Motor neuron (in vitro differentiated cells): ENCODE measurements at places on chromosomes 4 and X. TPM values are rescaled to one million over a fixed set of nuclear protein-coding genes. Genes with fewer than 3 reads are reported as not detected.

SCML2 gene
- total RNA-seq, result 8.0 and 8.1 TPM in 2 replicates

ZAR1 gene
- not detected in 2 replicates for total RNA-seq

GPRASP3 gene
- total RNA-seq, result 9.4 and 9.8 TPM in 2 replicates

RAI2 gene
- total RNA-seq, result 0.27 TPM in 1 of 2 replicates, not detected in the other

CT45A3 gene
- total RNA-seq, result not detected in 2 replicates

SEC24B gene
- total RNA-seq, result 17.3 and 19.2 TPM in 2 replicates

DNA sequence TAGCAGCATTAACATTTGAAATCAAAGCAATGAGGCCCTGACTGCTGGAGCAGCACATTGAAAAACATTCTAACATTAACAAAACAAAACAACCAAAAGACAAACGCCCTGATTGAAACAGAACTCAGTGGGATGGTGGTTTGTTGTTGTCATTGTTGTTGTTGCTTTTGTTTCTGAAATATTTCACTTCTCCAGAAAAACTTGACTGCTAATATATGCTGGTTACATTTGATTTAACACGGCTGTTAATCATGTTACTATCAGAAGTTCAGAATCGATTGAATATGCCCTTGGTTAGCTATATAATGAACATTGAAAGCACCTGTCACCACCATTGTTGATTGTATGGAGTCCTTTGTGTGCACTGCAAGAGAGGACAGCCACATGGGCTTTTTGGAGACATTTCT, 790.4 kb upstream of the GALNTL6 start:
- ATAC-seq, result no peak

DNA sequence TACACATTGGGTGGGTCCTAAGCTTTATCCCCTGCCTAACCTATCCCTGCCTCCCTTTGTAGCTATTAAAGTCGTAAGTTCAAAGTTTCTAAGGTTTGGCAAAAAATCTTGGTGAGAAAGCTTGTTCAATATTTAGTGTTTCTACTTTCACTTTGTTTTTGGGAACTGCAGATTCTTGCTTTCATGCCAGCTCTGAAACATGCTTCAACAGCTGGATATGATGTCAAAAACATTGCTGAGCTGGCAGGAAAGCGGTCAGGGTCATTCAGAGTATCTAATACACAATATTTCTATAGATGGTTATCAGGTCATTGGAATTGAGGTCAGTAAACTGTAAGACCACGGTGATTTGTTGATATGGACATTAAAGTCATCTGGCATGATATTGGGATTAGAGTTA, 19.7 kb downstream of the CENPI start:
- no peak for ATAC-seq

GRCh38 chr4:22680065-22680642, 12.6 kb upstream of the GBA3 start:
- ATAC-seq, result peak; percentile 75

DNA sequence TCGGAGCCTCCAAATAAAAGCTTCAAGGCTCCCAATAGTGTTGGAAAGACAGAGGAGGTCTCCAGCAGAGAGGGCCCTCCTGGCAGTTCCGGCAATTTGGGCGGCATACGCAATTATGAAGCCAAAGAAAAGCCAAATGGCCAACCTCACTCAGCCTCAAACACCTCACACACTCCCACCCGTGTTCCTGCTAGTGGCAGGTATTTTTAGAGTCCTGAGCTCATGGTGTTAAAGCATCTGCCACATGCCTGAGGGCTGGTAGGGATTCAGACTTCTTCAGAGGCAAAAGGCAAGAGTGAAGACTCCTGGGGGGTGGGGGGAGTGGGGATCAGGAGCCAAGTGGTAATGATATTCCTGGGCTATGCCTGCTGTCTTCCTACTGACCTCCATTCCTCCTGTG, 7.4 kb downstream of the RAB33A start:
- ATAC-seq, result no peak

DNA sequence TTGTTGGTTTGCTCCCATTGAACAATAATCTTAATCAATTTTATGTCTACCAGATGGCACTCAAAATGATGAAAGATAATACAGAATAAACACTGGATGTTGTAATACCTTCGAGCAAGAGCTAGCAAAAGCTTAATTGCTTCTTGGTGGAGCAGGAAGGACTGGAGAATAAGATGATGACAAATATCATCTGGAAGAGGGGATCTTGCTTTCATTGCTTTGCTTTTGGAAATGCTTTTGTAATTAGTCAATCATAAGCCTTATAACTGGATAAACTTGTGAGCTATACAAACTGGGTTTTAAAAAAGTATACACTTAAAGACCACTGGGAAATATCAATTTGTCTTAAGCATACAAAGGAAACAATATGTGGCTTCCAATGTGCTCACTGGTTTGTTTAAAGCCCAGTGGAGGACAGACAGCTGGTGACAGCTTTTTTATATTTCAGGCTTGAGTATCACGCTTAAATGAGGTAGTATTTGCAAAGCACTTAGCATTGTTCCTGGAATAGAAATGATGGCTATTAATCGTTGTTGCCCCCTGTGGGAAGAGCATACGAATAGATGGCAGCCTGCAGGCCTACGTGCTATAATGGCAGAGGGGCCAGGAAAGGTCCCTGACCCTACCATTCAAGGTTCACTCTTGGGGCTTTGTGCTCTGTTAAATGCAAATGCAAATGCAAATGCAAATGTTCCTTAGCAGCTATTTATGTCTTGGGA, 61.2 kb downstream of the TMEM150C start:
- ATAC-seq, result peak; percentile 86

DNA sequence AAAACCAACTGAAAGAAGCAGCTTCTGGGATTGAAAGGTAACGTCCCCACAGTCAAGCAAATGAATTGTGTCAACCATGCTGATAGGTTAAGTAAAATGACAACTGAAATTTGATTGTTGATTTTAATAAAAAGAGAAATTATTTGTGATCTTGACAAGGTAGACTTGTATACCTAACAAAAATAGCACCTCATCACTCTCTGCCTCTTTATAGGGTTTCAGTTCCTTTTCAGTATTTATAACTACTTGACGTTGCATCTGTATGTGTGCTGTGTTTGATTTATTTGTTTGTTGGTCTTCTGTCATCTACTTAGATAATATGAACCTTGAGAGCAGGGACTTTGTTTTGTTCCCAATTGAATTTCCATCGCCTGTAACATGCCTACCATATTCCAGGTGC, 7.9 kb upstream of the PPP3CA start:
- no peak for ATAC-seq

DNA sequence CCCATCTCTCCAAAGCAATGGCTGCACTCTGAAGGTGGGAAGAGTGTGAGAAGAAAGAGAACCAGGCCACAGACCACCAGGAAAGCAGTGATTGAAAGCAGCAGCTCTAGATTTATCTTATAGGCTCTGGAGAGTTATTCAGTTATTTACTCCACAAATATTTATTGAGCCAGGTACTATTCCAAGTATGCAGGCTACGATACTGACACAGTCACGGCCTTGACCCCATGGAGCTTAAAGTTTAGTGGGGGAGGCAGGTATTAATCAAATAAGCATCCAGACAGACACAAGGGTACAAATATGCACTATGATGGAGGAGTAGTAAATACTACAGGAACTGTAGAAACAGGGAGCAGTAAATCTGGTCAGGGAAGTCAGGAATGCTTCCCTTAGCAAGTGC, 2.8 kb downstream of the TMEM185A start:
- no peak for ATAC-seq

GRCh38 chrX:153530411-153531129, 13.1 kb downstream of the ATP2B3 start:
- no peak for ATAC-seq

DNA sequence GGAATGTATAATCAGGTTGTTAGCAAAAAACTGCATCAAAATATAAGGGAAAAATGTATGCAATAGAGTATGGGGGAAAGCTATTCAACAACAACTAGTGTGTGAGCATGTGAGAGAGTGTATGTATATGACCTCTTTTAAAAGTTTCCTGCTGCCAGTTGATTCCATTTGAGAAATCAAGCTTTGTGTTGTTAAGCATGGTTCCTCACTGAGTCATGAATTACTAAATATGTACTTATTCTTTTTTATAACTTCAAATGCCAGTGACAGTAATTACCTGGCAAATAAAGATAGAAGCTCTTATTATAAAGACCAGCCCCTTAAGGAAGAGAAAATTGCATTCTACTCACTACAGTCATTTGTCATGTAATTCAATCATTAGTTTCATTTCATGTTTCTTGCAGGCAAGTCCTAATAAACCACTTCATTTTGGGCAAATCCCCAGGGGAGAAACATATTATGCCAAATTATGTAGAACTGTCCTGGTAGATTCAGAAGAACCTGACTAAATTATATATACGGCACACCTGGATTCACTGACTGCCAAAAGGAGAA, 19.2 kb downstream of the RASGEF1B start:
- ATAC-seq, result no peak

DNA sequence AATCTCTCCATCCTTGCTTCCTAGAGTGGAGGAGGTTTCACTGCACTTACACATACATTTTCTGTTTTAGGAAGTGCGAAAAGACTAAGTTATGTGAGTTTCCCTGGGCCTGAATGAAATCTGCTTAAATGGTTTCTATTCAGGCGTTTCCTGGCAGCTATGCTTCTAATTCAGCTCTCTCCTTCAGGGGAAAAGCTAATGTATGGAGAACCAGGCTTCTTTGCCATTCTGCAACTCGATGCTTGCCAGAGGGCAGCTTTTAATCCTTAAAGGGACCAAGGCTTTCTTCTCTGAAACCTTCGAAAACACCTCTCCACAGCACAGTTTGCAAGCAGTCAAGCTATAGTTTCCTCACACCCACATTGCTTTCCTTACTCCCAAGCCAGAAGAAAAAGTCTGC, 89.5 kb upstream of the ARX start:
- peak; percentile 54 for ATAC-seq

DNA sequence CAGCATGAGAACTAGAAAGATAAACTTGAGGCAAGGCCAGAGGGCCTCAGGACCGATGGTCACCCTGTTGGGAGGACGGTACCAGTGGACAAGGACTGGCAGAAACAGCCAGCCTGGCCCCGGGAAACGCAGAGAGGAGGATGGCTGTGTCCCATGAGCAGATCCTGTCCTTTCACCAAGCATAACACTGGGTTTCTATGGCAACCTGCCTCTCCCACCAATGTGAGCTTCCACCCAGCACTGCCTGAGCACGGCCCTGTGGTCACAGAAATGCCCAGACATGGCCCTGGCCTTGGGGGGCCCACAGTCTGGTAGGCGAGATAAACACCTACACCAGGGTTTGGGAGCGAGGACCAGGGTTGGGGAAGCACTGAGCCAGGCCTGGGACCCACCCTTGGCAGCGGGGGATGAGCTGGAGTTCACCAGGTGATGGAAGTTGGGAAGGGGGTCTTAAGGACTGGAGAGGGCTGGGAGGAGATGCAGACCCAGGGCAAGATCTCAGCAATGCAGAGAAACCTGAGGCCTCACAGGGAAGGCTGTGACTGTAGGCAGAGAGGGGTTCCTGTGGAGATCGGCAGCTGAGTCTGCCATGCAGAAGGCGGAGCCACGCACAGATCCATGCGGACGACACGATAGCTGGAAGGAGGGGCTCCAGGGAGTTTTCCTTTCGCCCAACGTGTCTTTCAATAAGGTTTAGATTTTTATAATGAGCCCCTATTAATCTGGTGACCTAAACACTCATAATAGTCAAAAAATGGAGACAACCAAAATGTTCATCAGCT, 32.7 kb upstream of the CRMP1 start:
- ATAC-seq, result no peak

GRCh38 chrX:151624677-151625076, 61.2 kb downstream of the PASD1 start:
- ATAC-seq, result no peak

- peak; percentile 86 for ATAC-seq
Observed at GRCh38 chr4:28004520-28004919, 1143.9 kb downstream of the STIM2 start.

DNA sequence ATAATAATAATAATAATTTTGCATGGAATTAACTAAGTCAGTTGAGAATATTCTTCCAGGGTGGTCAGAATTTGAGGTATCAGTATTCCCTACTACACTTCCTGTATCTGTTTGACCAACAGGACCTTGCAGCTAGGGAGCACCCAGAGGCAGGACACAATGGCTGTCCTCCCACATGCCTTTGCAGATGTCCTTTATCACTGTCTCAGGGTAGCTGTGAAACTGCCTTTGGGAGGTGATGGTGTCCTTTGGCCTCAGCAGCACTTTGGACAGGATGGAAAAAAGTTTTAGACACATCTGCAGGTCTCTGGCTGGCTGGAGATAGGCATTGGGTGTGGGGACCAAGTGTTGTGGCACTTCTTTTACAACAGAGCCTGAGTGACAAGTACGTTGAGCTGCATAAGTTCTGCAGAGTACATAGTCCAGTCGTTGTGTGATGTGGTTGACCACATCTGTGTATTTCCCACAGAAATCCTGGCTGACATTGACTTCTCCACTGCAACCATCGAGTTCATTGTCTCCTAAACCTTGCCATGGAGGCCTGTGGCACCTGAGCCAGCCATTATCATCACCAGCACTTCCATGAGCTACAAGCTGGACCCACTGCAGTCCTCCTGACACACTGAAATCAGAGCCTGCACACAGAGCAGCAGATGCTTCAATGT, 19.1 kb upstream of the UBA6 start:
- no peak for ATAC-seq

DNA sequence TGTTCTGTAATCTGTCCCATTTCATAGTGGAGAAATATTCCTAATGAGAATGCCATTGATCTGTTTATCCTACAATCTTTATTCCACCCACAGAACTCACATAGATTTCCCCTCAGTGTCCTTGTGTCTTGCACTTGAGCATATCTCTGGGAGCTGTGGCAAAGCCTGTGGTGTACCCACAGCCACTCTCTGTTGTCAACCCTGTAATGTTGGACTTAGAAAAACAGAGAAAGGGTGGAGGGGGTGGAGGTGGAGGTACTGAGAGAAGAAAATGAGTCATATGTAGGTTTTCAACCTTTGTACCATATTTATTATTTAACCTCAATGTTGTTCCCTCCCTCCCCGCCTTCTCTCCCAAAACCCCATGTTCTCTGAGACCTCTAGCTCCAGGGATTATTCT, 46.9 kb upstream of the TLL1 start:
- ATAC-seq, result no peak

DNA sequence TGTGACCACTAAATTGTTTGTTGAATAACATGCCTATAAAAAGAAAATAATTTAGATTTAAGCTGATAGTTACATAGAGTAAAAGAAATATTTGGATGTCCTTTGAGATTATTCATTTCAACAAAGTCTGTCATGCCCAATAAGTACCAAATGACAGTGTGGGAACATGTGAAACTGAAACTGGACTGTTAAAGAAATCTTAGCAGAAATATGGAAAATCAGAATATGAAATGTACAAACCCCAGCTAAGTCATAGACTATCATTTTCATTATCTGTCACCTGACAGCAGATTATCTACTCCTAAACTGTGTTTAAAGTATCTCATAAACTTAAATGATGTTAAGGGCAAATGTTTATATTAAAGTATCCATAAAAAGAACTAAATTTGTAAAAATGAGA, 437.8 kb upstream of the FAM241A start:
- ATAC-seq, result no peak

- no peak for ATAC-seq
Observed at GRCh38 chr4:4401036-4401435, 14.1 kb downstream of the NSG1 start.

DNA sequence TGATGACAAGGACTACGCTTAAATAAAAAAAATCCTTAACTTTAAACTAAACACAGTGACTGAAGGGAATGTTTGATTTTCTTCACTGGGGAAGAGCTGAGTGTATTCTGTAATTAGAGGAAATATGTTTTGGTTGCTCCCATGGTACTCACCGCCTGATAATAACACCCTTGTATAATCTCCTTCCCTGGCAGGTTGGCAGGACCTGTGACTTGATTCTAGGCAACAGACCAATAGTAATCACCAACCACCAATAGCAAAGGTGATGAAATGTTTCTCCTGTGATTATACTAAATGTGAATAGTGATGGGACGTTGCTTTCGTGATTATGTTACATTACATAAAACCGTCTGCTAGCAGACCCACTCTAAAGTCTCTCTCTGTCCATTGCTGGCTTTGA, 536.8 kb upstream of the CPEB2 start:
- no peak for ATAC-seq
